ENCODE measurements at places on chromosomes 7 and 10.

GRCh38 chr7:74365322-74366022 is 76.3 kb downstream of the CLIP2 start:
- no peak for DNase-seq

GRCh38 chr7:44639671-44640321 is 33.4 kb downstream of the OGDH start:
- DNase-seq, result no peak

- DNase-seq, result no peak
These were observed 275.4 kb downstream of the ZEB1 start for GRCh38 chr10:31594347-31594873.

DNA sequence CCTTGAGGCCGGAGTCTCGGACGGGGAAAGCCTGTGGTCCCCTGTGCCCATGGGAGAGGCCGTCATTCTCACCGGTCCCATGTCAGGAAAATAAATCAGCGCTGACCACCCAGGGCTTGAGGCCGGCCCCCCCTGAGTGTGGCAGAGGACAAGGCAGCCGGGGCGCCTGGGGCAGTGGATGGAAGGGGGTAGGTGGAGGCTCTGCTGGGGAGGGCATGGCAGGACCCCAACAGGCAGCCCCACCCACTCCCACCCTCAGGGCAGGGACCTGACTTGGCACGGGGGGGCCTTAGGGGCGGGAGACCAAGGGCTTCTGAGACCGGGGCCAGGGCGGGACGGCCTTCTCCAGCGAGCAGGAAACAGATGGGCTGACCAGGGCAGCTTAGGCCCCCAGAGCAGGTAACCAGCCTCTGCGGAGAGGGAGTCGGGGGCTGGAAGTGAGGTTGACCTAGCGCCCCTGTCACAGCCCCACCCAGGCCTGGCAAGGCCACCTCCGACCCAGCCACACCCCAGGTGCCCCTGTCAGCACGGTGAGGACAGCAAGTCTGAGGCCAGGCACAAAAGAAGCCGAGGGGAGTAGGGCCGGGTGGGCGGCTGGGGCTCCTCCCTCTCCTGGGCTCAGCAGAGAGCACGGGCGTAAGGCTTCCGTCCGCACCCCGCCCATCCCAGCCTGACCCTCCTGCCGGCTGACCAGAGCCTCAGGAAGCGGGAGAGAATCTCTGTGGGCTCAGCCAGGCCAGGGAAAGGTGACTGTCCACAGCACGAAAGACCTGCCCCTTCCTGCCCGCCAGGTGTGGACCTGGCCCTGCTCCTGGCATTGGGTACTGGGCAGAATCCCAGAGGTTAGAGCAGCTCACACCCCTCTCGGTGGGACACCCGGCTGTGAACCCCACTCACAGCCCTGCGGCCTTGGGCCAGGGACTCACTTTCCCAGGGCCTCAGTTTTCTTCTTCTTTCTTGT is 87.4 kb downstream of the FOXL3 start:
- no peak for DNase-seq

- no peak for DNase-seq
These were observed 235.0 kb downstream of the PAXIP1 start for GRCh38 chr7:154767821-154768415.

- DNase-seq, result peak; percentile 65
These were observed 734 bp downstream of the CHST3 start for GRCh38 chr10:71964743-71965515.

GRCh38 chr7:6160191-6160623 is 112.2 kb downstream of the CYTH3 start:
- no peak for DNase-seq
